ENCODE measurements at places on chromosomes 2 and 18.
A peak's percentile ranks its signal among the peaks of the same experiment; 100 is the strongest.

- no peak for DNase-seq
Observed at GRCh38 chr18:68148863-68149262, 566.0 kb downstream of the TMX3 start.

- no peak for DNase-seq
Observed at GRCh38 chr2:145230546-145230945, 710.6 kb upstream of the ZEB2 start.

DNA sequence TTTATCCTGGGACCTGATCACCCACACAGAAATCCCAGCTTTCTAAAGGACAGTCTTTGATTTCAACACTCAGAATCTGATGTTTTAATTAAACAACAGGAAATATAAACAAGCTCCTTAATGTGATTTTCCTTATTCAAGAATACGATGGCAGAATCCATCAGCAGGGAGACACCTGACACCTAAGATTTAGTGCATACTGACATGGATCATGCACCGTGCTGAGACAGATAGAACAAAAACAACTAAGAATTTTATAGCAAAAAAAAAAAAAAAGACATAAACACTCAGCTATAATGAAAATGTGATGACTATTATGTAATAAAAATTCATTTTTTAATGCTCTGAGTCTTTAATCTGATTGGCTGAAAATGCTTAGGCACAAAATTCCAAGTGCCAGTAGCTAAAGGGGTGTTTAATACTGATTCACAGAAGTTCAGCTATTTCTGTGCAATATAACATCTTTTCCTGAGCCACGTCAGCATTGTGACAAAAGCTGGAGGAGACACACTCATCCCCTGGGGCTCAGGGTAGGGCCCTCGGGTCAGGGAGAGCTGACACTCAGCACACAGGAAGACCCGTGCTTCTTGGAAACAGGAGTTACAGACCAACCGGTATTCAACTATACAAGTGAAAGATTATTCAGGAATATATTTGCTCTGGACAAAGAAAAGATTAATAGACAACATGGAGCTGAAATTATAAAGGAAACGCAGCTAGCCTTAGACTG lies 247.4 kb downstream of the FBXO15 start:
- no peak for DNase-seq

DNA sequence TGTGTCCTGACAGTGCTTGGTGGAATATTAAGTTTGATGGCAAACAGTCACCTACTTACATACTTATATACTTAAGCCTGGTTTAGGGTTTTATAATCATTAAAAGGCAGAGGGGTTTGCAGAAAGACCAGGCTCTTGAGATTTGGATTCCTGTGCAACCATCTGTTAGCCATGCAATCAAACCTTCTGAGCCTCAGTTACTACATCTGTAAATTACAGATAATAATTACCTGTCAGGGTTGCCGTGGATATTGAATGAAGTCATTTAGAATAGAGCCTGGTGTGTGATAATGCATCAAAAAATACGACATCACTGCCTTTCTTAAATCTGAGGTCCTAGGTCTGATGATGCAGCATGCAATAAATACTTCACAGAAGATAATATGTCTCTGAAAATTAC lies 152.9 kb downstream of the ARHGAP28 start:
- no peak for DNase-seq

GRCh38 chr18:39835303-39836030 lies 2119.6 kb upstream of the PIK3C3 start:
- no peak for DNase-seq

DNA sequence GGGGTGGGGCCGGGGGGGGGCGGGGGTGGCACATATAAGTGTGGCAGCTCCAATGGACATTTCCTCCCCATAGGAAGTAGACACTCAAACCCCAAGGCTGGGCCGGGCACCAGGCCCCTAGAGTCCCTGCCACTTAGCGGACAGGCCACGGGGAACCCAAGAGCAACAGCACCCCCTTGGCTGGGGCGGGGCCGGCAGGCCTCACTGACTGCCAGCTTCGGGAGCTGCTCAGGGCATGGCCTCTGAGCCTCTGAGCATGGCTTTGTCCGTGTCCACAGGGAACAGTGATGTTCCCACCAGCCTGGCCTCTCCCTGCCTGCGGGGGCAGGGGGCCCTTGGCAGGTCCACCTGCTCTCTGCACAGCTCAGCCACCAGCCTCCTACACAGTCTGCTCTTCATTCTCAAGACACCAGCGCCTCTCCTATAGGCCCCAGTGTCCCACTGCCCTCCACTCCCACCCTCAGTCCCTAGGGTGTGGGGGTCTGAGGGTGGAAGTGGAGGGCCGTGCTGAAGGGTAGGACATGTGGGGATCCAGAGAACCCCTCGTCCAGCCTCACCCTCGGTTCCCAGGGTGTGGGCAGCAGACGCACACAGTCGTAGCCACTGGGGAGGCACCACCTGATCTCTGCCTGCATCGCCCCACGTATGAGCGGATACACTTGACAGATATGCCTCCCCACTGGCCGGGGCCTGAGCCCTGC lies 106.7 kb downstream of the FAM210A start:
- no peak for DNase-seq

GRCh38 chr2:158928965-158929364 lies 39.5 kb upstream of the TANC1 start:
- DNase-seq, result no peak

DNA sequence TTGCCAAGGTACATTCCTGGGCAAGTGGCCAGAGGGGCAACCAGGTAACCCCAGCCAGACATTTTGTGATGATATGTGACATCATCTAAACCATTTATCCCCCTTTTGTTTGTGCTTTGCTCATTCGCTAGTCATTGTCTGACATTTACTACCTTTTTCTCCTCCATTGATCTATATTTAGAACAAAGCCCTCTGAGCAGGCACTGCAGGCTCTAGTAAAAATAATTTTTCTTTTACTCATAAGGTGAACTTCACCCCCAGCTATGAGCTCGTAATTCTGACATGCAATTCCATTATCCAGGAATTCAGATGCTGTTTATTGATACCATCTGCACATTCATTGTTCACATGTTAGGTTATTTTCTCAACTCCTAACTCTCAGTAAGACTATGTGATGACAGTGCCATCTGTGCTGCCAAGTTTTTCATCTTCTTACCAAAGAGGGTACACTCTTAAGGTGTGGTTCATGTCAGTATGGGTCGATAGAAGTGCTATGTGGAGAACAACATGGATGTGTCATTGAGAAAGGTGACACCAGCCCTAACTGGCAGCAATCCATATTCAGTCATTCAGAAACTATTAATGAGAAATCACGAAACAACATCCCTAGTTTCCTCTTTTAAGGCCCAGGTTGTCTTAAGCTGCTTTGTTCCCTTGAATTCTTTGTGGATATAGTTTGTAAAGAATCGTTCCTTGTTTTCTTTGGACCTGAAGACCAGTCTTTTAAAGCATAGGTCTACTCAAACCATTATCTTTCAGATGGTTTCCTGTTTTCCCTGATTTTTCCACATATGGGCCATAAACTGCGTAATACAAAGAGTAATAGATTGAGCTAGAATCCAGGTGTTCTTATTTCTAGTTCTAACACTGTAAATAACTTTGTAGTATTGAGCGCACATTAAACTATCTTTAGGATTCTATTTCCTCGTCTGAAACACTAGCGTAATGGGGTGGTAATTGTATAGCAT lies 978.1 kb upstream of the CDH2 start:
- DNase-seq, result peak; percentile 39

- no peak for DNase-seq
Observed at GRCh38 chr2:103293067-103293741, 531.4 kb downstream of the TMEM182 start.

GRCh38 chr2:177724398-177725287 lies 332.1 kb downstream of the AGPS start:
- DNase-seq, result peak; percentile 39

GRCh38 chr18:32930695-32931301 lies 158.0 kb upstream of the KLHL14 start:
- DNase-seq, result peak; percentile 70

- no peak for DNase-seq
Observed at GRCh38 chr2:237403024-237403882, 10.7 kb downstream of the COL6A3 start.

DNA sequence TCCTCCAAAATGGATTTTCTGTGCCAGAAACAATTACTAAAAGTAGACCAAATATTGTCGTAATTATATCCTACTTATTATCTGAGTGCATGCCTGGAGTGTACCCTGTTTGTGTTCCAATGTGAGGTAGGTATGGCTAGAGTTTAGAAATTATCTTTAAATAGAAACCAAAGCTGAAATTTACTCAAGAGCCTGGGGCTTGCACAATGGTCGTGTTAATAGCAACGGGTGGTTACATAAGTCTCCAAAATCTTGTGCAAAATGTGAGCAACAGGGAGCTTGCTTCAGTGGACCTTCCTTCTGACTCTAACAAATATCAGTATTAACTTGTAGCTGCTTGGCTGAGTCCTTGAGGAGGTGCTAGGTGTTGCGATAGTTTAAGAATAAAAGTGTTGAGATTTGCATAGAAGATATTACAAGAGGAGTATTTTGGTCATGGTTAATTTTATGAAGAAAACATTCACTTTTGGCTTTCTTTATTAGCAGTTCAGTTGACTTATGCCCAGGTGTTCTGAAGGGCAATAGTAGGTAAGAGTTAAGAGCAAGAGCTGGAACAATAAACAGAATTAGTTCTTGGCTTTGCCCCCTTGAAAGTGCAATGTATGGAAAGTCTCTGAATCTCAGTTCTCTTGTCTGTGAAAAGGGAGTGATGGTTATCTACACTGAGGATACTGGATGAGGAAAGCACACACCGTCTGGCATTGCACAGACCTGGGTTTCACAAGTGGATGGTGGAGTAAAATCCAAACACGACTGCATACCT lies 4.6 kb downstream of the CXCR4 start:
- DNase-seq, result no peak

- no peak for DNase-seq
Observed at GRCh38 chr18:43777636-43778304, 500.5 kb upstream of the SYT4 start.

- DNase-seq, result no peak
Observed at GRCh38 chr2:32284321-32284720, 6.6 kb downstream of the YIPF4 start.

GRCh38 chr2:222752746-222753145 lies 81.3 kb downstream of the MOGAT1 start:
- DNase-seq, result no peak

DNA sequence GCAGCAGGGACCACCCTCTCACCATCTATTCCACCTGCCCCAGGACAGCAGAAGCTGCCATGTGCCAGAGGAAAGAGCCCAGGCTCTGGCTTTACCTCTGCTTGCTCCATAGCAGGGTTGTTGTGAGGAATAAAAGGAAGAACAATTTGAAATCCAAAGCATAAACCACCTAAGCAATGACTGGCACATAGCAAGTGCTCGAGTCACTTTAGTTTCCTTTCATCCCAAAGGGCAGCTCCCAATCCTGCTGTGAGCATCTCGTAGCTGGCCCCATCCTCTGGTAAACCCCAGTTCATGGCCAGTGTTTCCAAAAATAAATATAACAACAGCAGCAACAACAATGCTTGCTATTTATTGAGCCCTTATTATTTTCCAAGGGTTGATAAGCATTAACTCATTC lies 923.5 kb downstream of the EPHA4 start:
- DNase-seq, result no peak

DNA sequence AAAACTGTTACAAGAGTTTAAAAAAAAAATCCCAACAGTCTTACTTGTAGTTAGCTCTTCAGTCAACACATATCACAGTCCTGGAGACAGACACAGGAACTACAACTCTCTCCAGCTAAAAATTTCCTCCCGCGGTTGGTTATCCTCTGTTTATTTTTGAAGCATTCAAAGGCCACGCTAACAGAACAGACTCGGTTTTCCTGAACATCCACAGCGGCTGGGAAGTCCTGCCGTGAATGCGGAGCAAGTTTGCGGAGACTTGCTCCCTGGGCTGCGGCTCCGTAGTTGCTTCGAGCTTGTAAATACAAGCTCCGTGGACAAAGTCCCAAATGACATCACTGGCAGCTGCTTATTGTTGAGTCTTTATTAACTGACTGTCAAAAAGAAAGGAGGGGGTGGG lies at the start of gene NCKAP5:
NCKAP5 (minus strand) TSS at position 292 of the 400 bp plus-strand sequence. CDS start 50,937 bp downstream, outside the sequence.
- no peak for DNase-seq

- no peak for DNase-seq
Observed at GRCh38 chr2:216257089-216257488, 115.2 kb downstream of the MARCHF4 start.
